ENCODE measurements at places on chromosomes 4 and X.

DNA sequence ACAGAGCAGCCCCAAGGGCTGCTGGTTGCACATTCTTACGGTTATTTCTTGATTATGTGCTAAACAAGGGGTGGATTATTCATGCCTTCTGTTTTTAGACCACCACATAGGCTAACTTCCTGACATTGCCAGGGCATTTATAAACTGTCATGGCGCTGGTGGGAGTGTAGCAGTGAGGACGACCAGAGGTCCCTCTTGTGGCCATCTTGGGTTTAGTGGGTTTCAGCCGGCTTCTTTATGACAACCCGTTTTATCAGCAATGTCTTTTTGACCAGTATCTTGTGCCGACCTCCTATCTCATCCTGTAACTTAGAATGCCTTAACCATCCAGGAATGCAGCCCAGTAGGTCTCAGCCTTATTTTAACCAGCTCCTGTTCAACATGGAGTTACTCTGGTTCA, 212.4 kb upstream of the GRID2 start:
- no peak for DNase-seq

- no peak for DNase-seq
Observed at GRCh38 chr4:129842096-129842495, 746.1 kb downstream of the C4orf33 start.

- DNase-seq, result no peak
Observed at GRCh38 chr4:105840426-105841174, 54.7 kb upstream of the NPNT start.

- DNase-seq, result no peak
Observed at GRCh38 chr4:62601737-62602136, 1401.6 kb downstream of the ADGRL3 start.

DNA sequence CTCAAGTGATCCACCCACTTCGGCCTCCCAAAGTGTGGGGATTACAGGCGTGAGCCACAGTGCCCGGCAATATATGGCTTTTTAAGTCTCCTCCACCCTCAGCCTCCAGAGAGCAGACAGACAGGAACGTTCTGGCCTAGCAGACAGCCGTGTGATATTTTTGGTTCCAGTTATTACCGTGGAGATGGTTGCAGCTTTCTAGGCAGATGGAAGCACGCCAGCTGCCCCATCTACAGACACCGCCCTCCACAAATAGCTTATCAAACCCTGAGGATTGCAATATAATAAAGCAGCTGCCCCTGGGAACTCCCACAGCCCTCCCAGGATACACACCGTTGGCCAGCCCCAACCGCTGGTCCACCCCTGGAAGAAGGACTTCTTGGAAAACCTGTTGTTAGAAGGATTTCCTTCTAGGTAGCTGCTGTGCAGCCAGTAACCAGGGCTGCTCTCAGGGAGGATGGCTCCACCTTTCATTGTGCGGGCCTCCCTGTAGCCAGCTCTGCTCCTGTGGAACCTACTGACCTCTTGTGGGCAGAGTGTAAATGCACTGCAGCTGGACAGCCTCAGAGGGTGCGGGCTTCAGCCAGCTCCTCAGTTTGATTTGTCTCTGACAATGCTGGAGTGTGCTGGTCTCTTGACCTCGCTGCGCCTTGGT, 44.0 kb downstream of the SLC25A5 start:
- DNase-seq, result no peak

GRCh38 chr4:183383606-183384005, 60.8 kb upstream of the CDKN2AIP start:
- DNase-seq, result no peak

DNA sequence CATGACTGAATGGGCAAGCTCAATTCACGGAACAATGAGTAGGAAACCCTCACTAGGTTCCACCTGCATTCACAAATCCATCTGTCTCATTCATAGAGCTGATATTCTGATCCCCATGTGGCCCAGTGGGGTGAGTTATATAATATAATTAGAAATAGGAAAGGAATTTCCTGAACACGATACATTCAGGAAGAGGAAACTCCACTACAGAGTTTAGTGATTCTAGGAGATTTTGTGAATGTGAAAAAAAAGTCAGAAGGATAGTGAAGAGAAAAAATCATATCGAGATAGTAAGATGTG, 471.2 kb downstream of the GASK1B start:
- no peak for DNase-seq

- DNase-seq, result no peak
Observed at GRCh38 chr4:37797374-37797773, 29.1 kb upstream of the PGM2 start.

DNA sequence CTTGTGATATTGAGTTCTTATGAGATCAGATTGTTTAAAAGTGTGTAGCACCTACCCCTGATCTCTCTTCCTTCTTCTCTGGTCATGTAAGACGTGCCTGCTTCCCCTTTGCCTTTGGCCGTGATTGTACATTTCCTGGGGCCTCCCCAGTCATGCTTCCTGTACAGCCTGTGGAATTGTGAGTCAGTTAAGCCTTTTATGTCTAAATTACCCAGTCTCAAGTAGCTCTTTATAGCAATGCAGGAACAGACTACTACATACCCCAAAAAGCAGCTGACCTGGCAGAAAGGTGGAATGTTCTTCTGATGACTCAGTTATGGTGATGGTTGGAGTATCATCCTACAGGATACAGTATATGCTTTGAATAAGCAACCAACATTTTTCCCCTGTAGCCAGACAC, 11.4 kb upstream of the MCUB start:
- no peak for DNase-seq

DNA sequence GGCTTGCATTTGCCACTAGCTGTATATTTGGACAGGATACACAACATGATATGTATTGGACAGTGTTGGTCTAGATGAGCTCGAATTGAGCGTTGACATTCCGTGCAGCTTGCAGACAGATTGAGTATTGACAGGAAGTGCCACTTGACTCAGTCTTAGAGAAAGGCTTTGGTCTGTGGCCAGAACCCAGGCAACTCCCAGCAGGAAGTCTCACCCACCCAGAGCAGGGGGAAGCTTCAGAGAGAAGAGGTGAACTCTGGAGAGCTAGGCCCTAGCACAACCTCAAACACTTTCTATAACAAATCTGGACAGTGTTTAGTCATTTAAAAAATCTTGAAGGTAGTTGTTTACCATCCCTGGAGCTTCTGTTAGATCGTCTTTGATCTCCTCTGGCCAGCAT, 280.5 kb downstream of the FBXW7 start:
- no peak for DNase-seq

DNA sequence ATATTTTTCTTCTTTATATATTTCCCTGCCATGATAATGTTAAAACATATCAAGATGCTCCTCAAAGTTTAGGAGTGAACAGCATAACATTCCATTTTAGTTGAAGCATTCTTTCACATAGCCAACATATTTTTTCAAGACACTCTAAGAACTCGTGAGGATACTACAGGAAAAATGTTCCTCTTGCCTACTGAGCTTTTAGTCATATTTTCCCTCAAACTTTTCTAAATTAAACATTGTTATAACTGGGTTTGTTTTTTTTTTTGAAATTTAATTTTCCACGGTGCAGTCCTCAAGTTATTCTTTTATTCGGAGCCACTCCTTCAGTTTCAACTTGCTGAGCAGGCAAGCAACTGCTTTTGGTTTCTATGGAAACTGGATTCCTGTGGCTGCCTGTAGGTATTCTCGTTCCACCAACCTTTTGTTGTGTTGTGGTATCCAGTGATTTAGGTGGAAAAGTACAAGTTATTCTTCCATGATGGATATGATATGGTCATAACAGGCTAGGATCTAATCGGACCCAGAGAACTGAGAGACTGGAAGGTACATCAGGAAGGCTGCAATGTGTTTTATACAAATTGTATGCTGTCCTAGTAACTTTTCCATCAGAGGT, 248.0 kb downstream of the TRIML1 start:
- DNase-seq, result no peak

DNA sequence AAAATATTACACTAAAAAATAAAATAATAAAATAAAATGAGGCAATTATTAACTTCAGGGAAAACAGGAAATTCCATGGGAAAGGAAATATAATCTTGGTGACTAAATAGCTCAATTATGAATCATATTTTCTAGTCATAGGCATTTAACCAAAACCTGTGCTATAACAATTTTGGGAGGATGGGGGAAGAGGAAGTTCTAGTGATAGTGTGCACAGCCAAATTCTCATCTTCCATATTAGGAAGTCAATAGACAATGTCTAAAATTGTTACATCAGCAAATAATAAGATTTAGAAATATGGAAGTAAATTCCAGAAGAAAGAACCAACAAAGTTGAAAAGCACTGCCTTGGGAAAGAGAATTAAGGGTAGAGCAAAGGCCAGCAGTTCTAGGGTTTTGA, 2.8 kb downstream of the AWAT2 start:
- no peak for DNase-seq

- DNase-seq, result no peak
Observed at GRCh38 chrX:130105244-130105643, 5.1 kb downstream of the ELF4 start.

GRCh38 chr4:5730993-5731990, 20.3 kb downstream of the EVC start:
- no peak for DNase-seq

- DNase-seq, result no peak
Observed at GRCh38 chr4:97984545-97985131, 158.6 kb downstream of the STPG2 start.

DNA sequence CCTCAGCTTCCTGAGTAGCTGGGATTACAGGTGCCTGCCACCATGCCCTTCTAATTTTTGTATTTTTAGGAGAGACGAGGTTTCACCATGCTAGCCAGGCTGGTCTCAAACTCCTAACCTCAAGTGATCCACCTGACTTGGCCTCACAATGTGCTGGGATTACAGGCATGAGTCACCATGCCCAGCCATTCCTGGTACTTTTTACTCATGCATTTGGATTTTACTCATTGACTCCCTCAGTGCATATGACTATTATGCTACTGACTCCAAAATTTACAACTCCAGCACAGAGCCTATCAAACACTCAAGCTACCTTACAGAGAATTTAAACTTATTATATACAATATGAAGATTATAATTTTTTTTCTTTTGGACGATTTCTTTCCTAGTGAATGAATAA, 199.9 kb downstream of the CXXC4 start:
- DNase-seq, result no peak

- no peak for DNase-seq
Observed at GRCh38 chrX:83185887-83186286, 322.2 kb upstream of the POU3F4 start.

GRCh38 chr4:123997776-123998449, 601.3 kb downstream of the SPRY1 start:
- DNase-seq, result no peak

DNA sequence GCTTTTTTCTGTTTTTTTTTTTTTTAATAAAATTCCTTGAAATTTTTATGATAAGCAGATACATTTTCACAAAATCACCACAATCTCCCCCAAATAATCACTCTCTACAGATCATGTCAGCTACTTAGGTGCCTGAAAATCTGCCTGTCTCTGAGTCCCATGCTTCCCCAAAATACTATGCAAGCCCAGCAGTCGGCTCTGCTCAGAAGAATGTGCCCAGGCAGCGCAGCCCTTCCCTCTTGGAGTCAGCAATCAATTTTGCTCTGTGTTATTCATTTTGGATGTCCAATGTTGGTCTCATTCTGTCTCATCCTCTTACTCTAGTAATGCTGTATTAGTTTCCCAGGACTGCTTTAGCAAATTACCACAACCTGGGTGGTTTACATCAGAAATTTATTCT, 24.9 kb upstream of the C1QTNF7 start:
- DNase-seq, result no peak

- no peak for DNase-seq
Observed at GRCh38 chr4:118139241-118139640, 105.0 kb downstream of the NDST3 start.
